ENCODE measurements at places on chromosomes 2 and 18.

GRCh38 chr2:84703831-84704230 lies 177.1 kb downstream of the TRABD2A start:
- no peak for DNase-seq

DNA sequence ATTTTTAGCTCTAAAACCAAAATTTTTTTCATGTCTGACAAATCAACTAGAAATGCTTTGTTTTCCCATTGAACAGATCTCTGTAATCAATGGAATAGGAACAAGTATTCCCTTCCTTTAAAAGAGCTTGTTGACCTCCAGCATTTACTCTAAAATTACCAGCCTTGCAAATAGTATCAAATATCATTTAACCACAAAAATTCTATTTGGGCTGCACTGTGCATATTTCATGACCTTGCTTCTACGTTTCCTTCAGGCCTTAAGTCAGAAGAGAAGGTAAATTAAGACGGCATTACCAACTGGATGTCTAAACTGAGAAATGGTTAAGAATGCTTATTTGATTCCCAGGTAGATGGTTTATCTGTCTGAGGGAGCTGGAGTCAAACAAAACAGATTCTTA lies 33.3 kb upstream of the NRXN1 start:
- no peak for DNase-seq

DNA sequence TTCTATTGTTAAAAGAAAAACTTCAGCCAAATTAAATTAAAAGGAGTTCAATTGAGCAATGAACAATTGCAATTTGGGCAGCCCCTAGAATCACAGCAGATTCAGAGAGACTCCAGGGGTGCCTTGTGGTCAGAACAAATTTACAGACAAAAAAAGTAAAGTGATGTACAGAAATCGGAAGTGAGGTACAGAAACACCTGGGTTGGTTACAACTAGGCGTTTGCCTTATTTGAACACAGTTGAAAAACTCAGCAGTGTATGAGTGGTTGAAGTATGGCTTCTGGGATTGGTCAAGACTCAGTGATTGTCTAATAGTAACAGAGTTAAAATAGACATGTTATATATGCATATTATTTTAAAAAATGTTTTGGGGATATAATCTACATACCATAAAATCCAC lies 98.5 kb upstream of the ZSWIM2 start:
- no peak for DNase-seq

GRCh38 chr2:161943011-161943410 lies 131.0 kb downstream of the DPP4 start:
- no peak for DNase-seq

GRCh38 chr2:201881741-201882140 lies 75.4 kb downstream of the CDK15 start:
- no peak for DNase-seq

- DNase-seq = no peak
These were observed 3.5 kb upstream of the PARD6G start for GRCh38 chr18:80250740-80251364.

DNA sequence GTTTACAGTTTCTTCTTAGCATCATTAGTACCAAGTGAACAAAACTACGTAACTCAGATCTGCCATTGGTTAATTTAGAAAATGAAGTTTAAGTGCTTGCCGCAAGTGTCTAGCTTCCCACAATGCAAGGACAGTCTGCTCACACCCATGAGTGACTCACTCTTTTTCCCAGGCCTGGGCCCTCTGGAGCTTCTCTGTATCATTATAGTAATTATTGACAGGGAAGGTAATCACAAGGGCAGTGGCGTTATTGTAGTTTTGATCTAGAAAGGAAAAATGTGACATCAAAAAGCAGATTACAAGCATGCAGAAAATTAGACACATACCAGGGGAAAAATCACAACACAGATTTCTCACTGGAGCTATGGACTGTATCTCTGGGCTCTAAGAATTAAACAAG lies 38.5 kb downstream of the NPC1 start:
- DNase-seq = no peak

DNA sequence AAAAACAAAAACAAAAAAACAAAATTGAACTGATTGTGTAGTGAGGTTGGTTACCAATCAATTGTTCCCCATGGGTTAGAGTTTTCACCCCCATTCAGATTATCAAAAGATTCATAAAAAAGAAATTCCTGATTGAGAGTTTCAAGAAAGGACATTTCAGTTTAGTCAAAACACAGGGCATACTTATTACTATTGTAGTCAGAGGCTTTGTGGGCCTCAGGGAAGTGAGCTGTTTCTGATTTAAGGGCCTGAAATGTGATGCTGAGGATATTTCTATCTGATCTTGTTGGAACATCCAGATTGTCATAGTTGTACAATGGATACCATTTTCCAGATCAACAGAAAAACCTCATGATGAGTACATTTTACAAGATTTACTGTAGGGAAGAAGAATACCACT lies 368.1 kb upstream of the NETO1 start:
- DNase-seq = no peak

- DNase-seq = no peak
These were observed 239.9 kb downstream of the MTX2 start for GRCh38 chr2:176508984-176509740.

DNA sequence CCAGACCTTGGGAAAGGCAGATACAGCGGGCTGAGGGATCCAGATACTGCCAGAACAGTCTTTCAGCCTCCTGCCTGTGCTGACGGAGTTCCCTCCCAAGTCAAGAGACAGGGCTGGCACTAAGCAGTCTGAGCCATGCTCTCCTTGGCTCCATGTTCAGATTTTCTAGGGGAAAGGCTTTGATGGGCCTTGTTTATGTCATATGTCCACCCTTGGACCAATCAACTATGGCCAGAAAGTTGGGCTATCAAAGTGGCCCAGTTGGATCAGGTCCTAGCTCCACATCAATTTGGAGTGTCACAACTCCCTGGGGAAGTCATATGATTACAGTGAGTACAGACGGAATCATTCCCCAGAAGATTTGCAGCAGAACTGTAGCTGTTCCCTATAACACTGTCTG lies 152.0 kb downstream of the GREB1L start:
- DNase-seq = no peak

DNA sequence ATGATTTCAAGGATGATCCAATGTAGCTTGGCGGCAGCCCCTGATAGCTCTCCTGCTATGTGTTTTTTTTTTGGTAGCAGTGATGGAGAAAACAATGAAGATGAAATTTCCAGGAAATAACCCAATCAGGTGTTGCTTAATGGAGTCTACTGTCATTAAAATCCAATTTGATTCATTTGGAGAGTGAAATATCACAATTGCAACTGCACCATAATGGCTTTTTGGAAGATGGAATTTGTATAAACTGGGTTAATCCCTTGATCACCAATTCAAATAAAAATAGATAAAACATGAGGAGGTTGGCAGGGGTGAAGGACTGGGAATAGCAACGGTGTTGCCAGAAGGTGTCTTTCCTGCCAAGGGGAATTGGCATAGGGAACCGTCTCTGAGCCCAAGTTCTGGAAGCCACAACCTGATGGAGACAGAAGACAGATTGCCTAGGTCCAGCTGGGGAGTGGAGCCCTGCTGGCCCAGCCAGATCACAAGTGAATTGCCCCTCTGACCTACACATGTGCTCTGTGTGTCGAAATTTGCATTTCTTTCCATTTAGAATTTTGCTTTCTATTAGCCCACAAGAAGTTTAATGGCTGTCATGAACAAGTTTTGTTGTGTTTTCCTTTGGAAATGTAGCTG lies 170.3 kb upstream of the SPRED2 start:
- DNase-seq = no peak

Data from mesendoderm (in vitro differentiated cells).